ENCODE measurements at places on chromosomes 13 and 19.

DNA sequence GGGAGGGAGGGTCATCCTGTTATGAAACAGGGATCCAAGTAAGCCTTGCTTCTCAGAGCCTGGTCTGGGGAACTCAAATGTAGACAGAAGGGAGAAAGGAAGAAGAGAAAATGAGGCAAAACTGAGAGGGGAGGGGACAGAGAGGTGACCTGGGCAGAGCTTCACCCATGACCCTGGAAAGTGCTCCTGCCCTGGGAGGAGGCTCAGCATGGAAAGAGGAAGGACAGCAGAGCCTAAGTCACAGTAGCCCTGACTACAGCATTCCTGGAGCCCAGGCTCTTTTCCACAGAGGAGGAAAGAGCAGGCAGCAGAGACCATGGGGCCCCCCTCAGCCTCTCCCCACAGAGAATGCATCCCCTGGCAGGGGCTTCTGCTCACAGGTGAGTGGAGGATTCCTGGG lies at the start of gene CEACAM3:
Gene CEACAM3 (plus strand): TSS at position 226 of the 400 bp plus-strand sequence. CDS start 91 bp downstream, at position 317.
- DNase-seq = no peak

DNA sequence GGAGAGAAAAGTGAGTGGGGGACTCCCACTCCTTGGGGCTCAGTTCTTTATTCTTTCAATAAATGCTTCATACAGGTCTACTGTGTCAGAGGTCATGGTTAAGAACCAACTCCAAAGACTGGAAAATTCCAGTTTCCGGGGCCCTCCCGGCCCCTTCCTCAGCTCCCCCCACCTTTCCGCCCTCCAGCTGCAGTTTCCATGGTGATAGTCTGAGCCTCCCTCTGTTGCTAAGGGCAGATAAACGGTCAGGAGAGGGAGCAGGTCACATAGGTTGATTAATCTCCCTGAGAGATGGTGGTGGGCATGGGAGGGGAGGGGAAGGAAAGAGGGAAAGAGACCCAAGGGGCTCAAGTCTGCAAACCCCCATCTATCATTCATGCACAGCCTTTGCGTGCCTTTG lies 131.5 kb upstream of the USP29 start:
- DNase-seq = no peak

- no peak for DNase-seq
These were observed 40.9 kb upstream of the NFIC start for GRCh38 chr19:3325451-3325850.

DNA sequence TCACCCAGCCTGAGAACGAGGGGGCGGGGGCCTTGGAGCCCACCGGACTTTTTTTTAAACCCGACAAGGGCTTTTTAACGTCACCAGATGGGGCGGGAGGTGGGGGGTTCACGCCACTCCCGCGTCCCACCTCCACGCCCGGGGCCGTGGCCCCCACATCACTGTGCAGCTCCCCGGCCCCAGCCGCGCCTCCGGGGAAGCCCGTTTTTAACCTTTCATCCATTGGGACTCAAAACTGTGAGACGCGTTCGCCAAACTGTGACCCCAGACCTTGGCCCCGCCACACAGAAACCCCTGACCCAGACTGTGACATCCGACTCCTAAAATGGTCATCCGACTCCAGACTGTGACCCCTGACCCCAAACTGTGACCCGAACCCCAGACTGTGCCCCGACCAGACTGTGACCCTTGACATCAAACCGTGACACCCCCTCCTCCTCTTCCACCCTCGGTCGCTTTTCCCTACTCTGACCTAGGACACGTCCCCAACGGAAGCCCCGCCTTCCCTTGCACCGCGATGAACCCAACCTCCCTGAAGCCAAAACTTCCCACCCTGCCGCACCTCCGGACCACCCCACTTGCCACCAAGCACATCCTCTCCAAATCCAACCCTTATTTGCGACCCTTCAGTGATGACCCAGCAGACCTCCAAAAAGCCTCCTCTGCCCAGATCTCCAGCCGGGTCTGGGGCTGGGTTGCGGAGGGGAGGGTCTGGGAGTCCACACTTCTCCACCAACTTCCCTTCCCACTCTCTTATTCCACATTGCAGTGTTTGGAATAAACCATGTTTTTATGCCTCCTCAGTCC lies 1.5 kb upstream of the GRWD1 start:
- DNase-seq = no peak

DNA sequence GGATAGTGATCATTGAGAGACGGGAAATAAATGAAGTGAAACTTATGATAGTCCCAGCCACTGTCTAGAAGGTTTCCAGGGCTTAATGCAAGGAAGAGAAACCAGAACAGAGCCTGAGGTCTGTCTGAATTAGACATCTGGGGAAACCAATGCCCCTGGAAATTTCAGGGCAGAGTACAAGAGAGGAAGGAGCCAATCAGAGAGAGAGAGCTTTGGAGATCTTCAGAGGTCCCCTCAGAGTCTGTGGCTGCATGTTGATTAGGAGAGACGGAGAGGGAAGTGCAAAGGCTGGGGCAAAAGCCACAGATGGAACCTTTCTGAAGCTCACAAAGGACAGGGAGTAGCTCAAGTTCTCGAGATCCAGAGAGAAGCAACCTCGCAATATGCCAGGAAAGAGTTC lies 378.0 kb downstream of the DNAJC15 start:
- DNase-seq = no peak

DNA sequence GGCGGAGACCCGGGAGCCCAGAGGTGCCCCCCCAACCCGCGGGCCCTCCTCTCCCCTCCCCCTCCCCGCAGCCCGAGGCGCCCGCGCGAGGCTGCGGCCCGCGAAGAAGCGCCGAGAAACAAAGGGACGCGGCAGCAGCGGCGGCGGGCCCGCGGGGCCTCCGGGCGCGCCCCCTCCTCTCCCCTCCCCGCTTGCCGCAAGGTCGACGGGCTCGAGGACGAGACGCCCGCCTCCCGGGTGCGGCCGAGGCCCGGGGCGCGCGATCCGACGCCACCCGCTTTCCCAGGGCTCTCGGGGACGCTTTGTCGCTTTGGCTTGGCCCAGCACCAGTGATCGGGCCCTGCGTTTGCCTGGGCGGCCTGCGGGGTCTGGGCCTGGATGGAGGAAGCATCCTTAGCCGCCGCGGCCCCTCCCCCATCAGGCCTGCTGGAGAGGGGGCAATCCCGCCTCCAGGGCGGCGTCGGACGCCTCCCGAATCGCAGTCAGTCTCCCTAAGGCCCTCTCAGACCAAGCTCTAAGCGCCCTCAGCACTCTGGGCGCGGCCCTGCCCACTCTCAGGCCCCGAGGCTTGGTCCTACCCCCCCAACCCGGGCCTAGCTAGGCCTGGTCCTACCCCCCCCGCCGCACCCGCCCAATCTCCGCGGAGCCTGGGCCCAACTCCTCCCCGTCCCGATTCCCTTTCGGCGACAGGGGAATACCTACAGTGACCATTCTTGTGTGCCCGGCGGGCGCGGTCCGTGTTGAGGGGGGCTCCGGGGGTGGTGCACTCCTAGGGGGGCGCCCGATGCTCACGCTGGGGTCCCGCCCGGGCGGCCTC lies 740 bp downstream of the ELAVL3 start:
- no peak for DNase-seq

GRCh38 chr13:99435998-99436397 lies 65.3 kb upstream of the TM9SF2 start:
- no peak for DNase-seq

DNA sequence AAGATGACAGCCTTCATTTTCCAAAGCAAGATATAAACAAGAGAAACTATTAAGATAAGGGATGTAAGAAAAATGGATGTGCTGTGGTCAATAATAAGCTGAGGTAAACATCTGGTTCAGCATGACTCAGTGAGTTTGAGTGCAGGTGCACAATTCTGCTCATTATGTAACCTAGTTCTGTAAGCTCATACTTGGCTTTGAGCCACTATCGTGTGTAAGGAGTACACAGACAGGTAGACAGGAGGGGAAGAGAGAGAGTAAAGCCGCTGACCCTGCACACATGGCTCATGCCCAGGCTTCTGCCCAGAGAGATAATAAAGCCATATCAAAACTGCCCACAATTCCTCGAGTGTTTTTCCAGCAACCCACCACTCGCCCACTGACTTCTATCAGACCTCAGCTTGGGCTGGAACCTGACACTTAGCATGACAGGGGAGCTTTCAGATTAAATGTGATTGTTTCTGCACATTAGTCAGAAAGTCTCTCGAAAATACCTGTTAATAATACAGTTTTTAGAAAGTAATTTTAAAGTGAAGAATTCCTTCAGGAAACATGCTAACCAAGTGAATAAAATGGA lies 51.7 kb downstream of the ZNF91 start:
- DNase-seq = no peak

DNA sequence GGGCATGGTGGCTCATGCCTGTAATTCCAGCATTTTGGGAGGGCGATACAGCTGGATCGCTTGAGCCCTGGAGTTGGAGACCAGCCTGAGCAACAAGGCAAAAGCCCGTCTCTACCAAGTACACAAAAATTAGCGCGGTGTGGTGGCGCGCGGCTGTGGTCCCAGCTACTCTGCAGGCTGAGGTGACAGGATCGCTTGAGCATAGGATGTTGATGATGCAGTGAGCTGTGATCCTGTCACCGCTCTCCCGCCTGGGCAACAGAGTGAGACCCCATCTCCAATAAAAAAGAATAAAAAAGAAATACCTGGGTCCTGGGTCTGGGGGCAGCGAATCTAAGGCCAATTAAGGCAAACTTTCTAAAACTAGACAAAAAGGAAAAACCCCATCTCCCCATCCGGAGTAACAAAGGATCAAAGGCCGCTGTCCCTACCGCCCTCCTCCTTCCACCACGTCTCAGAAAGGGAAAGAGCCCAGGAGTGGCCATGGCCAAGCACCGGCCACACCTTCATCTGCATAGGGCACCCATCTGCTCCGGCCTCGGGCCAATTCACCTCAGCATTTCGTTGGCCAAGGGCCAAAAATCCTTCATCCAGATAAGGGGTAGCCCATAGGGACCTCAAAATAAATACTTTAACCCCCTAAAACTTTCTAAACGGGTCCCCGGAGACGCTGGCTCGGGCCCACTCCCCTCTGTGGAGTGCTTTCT lies 851 bp downstream of the ZNF320 start:
- DNase-seq = no peak

DNA sequence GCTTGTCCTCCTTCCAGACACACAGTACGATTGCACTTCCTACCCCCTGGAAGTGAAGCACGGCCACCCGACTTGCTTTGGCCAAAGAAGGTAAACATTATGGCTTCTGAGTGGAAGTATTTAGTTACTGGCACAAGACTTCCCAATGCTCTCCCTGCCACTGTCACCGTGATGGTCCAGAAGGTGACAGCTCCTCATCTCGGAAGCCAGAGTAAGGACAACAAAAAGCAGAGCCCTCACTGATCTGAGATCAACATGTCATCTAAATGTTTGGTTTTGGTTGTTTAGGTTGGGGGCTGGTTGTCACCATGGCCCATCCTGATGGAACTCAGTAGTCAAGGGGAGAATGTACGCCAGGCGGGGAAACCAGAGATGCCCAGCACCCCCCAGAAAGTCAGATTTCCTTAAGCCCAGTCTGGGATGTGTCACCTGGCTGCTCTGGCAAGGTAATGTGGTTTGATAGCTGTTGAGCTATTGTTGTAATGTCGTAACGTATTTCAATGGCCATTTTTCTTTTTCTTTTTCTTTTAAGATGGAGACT lies 170.1 kb upstream of the ZNF536 start:
- no peak for DNase-seq

- no peak for DNase-seq
These were observed 36.4 kb upstream of the NANOS3 start for GRCh38 chr19:13840305-13841085.

GRCh38 chr19:29724102-29724641 lies 9.1 kb upstream of the C19orf12 start:
- no peak for DNase-seq

DNA sequence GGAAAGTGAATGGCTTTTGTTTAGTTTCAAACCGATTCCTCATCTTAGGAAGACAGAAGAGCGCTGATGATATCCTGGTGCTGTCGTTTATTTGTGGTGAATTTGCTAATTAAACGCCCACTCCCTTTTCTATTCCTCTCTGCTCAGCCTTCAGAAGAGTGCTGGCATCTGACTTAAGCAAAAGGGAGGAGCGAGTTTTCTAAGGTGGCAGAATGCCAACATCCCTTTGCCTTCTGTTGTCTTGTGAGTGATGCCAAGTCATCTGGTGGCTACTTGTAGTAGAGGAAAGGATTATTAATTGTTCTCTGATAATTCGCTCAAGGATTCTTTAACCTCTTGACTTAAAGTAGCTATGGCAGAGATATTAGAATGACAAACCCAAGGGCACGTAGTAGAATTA lies 68.1 kb downstream of the ERCC5 start:
- DNase-seq = no peak

GRCh38 chr19:36215276-36216123 lies 594 bp downstream of the ZNF146 start:
- no peak for DNase-seq
